ENCODE measurements at places on chromosomes 1 and 21.

DNA sequence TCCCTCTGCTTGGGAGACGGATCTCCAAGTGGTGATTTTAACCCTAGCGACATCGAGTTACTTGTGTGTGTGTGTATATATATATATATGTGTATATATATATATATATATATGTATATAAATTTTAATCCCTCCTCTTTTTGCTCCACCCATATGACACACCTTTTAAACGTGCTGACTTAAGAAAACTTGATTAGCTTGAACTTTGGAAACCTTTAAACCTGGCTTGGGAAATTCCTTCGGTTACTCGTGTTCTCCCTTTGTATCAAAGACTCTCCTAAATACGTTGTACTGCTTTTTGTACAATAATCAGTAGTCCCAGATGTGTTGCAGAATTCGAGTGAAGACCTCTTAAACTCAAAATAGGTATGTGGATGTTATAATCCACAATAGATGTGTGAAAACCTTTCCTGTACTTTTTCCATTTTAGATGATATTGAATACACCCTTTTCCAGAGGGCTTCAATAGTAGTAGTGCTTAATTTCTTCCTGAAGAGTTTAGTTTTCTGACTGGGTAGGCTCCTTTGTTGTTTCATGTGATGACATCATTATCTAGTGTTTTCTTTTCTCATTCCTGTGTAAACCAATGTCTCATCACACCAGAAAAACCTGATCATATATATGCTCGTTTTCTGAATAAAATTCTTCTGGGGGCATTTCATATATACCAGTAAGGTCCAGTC is 1.4 kb downstream of the RNF11 start:
- H3K27me3 ChIP-seq, result no peaks in the 10 kb centered on the region
- H3K4me3 ChIP-seq, result no peak overlapping the region
- H3K27ac ChIP-seq, result no peak overlapping the region
- H3K4me1 ChIP-seq, result peaks cover 51% of the 10 kb centered on the region

GRCh38 chr1:110471131-110471530 is 20.2 kb downstream of the PROK1 start:
- H3K27me3 ChIP-seq, result peaks cover 4% of the 10 kb centered on the region
- H3K36me3 ChIP-seq, result no peaks in the 10 kb centered on the region
- no peak overlapping the region for H3K4me3 ChIP-seq
- no peak overlapping the region for H3K27ac ChIP-seq

DNA sequence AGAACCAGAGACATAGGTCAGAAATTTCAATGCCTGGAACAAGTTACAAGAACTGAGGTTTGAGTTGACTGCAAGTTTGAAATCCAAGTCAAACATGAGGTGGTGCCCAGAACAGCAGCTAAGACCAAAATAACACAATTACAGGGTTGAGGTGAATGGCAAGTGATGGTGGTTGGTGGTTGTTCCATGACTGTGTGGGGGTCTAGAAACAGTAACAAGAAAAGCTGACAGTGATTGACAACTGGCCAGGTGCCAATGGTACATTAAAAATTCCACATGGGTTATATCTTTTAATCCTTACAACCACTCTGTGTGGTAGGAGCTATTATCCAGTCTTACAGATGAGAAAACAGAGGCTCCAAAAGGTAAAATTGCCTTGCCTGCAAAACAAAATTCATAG is 32.0 kb downstream of the RIMS3 start:
- H3K4me1 ChIP-seq, result peaks cover 31% of the 10 kb centered on the region
- H3K36me3 ChIP-seq, result no peaks in the 10 kb centered on the region
- DNase-seq, result no peak
- no peak overlapping the region for H3K27ac ChIP-seq
- H3K4me3 ChIP-seq, result no peak overlapping the region

DNA sequence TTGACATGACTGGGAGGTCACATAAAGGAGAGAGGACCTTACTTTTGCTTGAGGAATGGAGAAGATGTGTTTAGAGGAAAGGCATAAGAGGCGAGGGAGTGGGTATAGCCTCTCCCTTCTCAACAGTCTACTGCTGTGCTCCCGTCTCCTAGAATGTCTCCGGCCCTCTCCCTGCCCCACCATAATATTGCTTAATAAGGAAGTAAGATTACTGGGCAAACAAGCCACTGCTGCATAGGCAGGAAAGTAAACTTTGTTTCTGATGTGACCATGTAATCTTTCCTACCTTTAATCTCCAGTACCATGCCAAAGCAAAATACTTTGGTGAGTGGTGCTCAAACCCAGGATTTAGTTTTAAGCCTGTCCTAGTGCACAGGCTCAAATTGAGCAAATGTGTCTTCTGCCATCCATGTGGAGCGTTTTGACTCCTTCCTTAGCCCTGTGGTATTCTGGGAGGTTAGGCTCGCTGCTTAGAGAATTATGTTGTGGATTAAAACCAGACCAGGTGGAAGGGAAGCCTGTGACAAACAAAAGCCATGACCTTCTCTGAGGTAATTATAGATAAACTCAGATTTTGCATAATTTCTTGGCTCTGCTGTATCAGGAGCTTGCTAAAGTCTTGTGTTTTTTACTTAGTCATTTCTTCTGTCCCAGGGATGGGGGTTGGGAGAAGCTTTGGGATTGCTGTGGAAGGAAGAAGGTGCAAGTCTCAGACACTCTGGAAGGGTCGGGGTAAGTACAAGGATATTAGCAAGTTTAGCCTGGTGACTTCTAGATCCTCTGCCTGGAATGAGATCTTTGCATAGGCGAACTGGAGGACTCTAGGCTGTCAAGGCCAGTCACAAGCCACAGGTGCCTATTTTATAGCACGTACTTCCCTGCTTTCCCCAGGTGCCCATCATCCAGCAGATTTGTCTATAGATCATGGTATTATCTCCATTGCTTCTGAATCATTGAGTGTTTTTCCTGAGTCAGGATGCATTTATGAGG is 34.5 kb upstream of the DIPK1A start:
- no peak for DNase-seq
- H3K27ac ChIP-seq, result no peak overlapping the region

DNA sequence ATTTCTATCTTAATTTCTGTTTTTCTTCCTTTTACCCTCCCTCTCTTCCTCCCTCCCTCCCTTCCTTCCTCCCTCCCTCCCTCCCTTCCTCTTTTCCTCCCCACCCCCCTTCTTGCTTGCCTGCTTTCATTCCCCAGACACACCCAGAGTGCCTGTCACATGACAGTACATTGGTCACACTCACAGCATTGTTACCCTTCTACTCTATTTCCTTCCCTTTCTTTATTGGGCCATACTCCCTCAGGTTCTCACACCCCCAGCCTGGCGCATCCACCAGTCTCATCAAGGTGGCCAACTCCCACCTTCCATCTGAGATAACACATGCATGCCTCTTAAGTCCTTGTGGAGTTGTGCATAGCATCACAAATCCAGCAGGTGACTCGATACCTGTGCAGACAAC is 10.9 kb downstream of the TMPRSS3 start:
- no peak for DNase-seq
- H3K27ac ChIP-seq, result peak overlapping the region; percentile 63
- peak overlapping the region; percentile 54 for H3K4me3 ChIP-seq
- H3K4me1 ChIP-seq, result peaks cover 61% of the 10 kb centered on the region
- peaks cover 9% of the 10 kb centered on the region for H3K36me3 ChIP-seq

DNA sequence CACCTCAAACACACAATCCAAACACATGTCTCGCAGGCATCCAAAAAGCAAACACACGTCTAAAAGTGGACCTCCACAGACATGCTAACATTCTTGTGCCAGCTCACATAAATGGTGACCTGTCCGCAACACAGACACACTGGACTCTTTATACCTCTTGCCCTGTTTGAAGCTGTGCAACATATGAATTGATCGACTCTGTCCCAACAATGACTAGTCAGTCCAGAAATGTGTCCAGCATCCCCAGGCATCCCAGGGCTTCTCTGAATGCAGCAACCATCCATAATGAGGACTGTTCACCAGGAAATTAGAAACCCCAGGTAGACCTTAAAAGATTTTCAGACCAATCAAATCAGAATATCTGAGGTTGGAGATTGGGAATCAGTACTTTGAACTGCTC is 3.2 kb downstream of the DDR2 start:
- H3K36me3 ChIP-seq, result no peaks in the 10 kb centered on the region
- peaks cover 1% of the 10 kb centered on the region for H3K27me3 ChIP-seq
- no peak overlapping the region for H3K27ac ChIP-seq
- no peaks in the 10 kb centered on the region for H3K4me1 ChIP-seq
- DNase-seq, result no peak
- H3K4me3 ChIP-seq, result no peak overlapping the region

DNA sequence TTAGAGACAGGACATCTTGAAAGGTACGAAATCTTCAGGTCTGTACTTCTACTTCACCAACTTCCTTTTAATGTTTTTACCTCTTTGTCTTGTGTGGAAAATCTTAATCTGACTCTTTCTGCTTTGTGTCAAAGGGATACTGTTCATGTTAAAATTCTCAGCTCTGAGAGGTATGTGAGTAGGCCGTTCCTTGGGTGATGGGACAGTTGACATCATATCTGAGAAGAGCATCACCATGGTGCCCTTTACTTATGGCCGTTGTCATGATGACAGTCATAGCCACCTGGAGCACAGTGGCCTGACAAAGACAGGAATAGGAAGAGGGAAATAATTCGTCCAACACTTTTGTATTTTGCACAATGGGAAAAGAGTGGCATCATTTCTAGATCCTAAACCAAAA is 145.6 kb downstream of the FGGY start:
- H3K4me1 ChIP-seq, result peaks cover 2% of the 10 kb centered on the region
- no peaks in the 10 kb centered on the region for H3K36me3 ChIP-seq
- DNase-seq, result no peak
- H3K27ac ChIP-seq, result no peak overlapping the region
- H3K4me3 ChIP-seq, result no peak overlapping the region

GRCh38 chr1:91523482-91523881 is 22.8 kb downstream of the CDC7 start:
- peaks cover 2% of the 10 kb centered on the region for H3K36me3 ChIP-seq
- DNase-seq, result no peak
- H3K4me3 ChIP-seq, result no peak overlapping the region
- H3K27ac ChIP-seq, result no peak overlapping the region

GRCh38 chr1:51268634-51269033 is 32.6 kb downstream of the RNF11 start:
- H3K27ac ChIP-seq, result no peak overlapping the region
- no peaks in the 10 kb centered on the region for H3K27me3 ChIP-seq
- no peak for DNase-seq
- no peak overlapping the region for H3K4me3 ChIP-seq
- H3K4me1 ChIP-seq, result peaks cover 17% of the 10 kb centered on the region
- peaks cover 5% of the 10 kb centered on the region for H3K36me3 ChIP-seq

DNA sequence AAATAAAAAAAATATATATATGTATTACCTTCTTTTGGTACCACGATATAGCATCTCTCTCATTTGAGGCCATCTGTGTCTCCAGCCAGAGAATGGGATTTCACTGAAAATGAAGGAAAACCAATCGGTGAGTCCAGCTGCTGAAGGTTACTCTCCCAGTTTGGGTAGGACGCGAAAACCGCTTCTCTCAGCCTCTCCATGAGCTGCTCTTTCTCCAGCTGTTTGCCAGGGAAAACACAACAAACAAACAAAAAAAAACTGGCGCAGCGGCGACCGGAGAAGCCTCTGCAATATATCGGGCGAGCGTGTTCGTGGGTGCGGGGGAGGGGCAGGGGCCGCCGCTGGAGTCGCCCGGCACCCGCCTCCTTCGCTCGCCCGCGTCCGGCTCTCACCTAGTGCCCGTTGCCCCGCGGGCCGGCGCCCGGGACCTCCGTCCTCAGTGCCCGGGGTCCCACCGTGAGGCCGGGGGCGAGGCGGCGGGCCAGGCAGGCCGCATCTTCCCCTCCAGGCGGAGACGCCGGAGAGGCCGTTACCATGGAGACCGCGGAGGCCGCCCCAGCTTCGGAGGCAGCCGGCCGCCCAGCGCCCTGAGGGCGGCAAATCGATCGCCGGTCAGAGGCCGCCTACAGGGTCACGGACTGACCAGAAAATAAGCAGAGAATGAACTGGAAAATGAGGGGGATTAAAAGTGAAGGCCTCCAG is 504 bp downstream of the PHTF1 start:
- H3K27me3 ChIP-seq, result no peaks in the 10 kb centered on the region
- no peaks in the 10 kb centered on the region for H3K36me3 ChIP-seq
- peaks cover 15% of the 10 kb centered on the region for H3K4me1 ChIP-seq
- peak; percentile 67 for DNase-seq
- H3K27ac ChIP-seq, result peak overlapping the region; percentile 94
- H3K4me3 ChIP-seq, result peak overlapping the region; percentile 95

GRCh38 chr1:90573736-90574135 is 143.4 kb downstream of the BARHL2 start:
- H3K27ac ChIP-seq, result no peak overlapping the region
- H3K4me1 ChIP-seq, result no peaks in the 10 kb centered on the region

- no peaks in the 10 kb centered on the region for H3K36me3 ChIP-seq
- H3K27ac ChIP-seq, result no peak overlapping the region
- no peak overlapping the region for H3K4me3 ChIP-seq
- no peaks in the 10 kb centered on the region for H3K4me1 ChIP-seq
Observed at GRCh38 chr1:81681601-81682266, 119.0 kb upstream of the ADGRL2 start.

- peaks cover 6% of the 10 kb centered on the region for H3K4me1 ChIP-seq
- no peak overlapping the region for H3K27ac ChIP-seq
- no peaks in the 10 kb centered on the region for H3K36me3 ChIP-seq
- no peaks in the 10 kb centered on the region for H3K27me3 ChIP-seq
- H3K4me3 ChIP-seq, result no peak overlapping the region
Observed at GRCh38 chr21:26061437-26061836, 109.1 kb downstream of the APP start.

GRCh38 chr1:183764981-183765380 is 39.9 kb upstream of the RGL1 start:
- H3K4me1 ChIP-seq, result peaks cover 2% of the 10 kb centered on the region
- H3K27me3 ChIP-seq, result no peaks in the 10 kb centered on the region
- no peak overlapping the region for H3K27ac ChIP-seq
- H3K36me3 ChIP-seq, result peaks cover 9% of the 10 kb centered on the region
- H3K4me3 ChIP-seq, result no peak overlapping the region

DNA sequence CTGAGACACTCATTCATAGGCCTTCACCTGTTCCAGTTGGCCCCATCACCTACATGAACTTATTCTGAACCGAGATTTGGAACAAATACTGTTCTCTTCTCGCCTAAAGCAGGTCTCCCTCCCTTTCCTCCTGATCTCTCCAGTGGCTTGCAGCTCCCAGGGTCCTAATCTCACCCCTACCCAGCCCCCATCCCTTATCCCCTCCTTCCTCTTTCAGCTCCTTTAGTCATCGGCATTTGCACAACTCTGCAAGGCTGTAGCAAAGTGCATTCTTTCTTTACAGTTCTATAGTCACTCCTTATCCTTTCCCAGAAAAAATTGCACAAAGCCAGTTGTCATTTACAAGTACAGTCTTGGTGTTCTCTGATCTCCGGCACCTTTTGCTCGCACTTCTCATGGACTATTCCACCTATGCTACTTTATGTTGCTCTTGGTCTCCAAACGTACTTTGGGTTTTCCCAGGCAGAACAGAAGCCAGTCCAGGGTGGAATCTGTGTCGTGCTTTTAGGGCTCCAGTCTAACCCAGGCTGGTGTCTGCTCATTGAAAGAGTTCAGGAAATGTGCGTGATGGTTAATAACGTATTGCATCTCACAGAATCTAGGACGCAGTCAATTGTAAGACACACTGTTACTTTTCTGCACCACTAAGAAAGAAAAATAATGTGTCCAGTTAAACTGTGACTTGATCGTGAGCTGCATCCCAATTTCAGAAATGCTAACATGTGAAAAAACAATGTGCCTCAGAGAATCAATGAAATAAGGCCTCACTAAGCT is 965 bp downstream of the ABCA4 start:
- H3K4me1 ChIP-seq, result no peaks in the 10 kb centered on the region
- H3K27ac ChIP-seq, result no peak overlapping the region
- no peaks in the 10 kb centered on the region for H3K36me3 ChIP-seq

GRCh38 chr1:109823543-109824348 is 60.0 kb upstream of the EPS8L3 start:
- no peak for DNase-seq
- H3K4me3 ChIP-seq, result no peak overlapping the region
- no peaks in the 10 kb centered on the region for H3K36me3 ChIP-seq

GRCh38 chr1:243455760-243456651 is 200.2 kb downstream of the SDCCAG8 start:
- no peaks in the 10 kb centered on the region for H3K4me1 ChIP-seq
- no peaks in the 10 kb centered on the region for H3K36me3 ChIP-seq
- H3K27ac ChIP-seq, result peak overlapping the region; percentile 4

All from naive thymus-derived CD8-positive, alpha-beta T cell (primary cell).